ENCODE measurements at places on chromosomes 3 and 15.

GRCh38 chr15:45678459-45679178, 43.8 kb downstream of the SQOR start:
- no peak for DNase-seq

- no peak for DNase-seq
Observed at GRCh38 chr3:76554707-76555106, 485.2 kb upstream of the ROBO2 start.

GRCh38 chr15:85584872-85585271, 204.5 kb downstream of the AKAP13 start:
- no peak for DNase-seq

GRCh38 chr3:123632161-123632655, 47.4 kb upstream of the HACD2 start:
- DNase-seq, result no peak

- no peak for DNase-seq
Observed at GRCh38 chr3:192332386-192333291, 394.7 kb downstream of the FGF12 start.

DNA sequence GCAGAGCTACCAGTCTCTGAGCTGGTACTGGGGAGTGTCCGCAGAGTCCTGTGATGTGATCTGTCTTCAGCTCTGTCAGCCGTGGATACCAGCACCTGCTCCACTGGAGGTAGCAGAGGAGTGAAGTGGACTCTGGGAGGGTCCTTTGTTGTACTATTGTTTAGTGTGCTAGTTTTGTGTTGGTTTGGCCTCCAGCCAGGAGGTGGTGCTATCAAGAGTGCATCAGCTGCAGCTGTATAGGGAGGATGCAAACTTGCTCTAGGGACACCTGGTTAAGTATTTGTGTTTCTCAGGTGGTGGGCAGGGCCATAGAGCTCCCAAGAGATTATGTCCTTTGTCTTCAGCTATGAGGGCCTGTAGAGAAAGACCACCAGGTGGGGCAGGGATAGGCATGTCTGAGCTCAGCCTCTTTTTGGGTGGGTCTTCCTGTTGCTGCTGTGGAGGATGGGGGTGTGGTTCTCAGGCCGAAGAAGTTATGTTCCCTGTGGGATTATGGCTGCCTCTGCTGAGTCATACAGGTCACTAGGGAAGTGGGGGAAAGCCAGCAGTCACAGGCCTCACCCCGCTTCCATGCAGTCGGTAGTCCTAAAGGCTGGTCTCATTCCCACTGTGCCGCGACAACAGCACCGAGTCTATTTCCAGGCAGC, 443.2 kb upstream of the TBL1XR1 start:
- no peak for DNase-seq

DNA sequence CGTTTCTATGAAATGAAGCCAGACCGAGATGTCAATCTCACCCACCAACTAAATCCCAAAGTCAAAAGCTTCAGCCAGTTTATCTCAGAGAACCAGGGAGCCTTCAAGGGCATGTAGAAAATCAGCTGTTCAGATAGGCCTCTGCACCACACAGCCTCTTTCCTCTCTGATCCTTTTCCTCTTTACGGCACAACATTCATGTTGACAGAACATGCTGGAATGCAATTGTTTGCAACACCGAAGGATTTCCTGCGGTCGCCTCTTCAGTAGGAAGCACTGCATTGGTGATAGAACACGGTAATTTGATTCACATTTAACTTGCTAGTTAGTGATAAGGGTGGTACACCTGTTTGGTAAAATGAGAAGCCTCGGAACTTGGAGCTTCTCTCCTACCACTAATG, 41.9 kb upstream of the TRA2B start:
- no peak for DNase-seq

DNA sequence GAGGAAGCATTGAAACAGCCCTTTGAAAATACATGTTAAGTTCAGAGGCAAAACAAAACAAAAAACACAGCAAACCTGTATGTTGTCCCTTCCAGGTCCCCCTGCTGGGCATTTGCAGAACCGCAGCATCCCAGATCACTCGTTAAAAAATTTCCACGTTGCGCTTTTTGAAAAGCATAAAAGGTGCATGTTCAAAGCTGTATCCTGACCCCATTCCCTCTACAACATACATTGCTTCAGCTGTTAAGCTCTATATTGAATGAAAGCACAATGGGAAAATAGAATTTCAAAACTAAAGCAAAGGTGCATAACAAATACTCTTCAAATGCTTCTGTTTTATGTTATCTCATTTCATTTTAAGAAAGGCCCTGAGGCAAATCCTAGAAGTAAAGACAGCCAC, 328.3 kb downstream of the THSD4 start:
- DNase-seq, result no peak

DNA sequence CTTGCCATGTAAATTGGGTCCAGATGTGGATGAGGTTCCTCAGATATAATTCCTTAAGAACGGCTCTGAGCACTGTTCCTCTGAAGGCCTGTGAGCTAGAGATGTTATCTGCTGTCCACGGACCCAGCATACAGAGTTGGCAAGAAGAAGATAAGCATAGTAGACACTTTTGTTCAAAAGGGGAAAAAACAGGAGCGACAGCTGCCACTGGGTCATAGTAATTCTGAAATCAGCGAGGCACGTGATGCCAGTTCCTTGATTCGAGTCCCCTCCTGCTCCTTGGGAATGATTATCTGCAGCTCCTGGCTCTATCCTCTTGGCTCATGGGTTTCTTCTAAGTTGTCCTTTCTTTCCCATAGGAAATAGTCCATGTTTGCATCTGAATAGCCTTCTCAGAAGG, 2.5 kb upstream of the RAB7A start:
- no peak for DNase-seq

- no peak for DNase-seq
Observed at GRCh38 chr3:124599147-124599765, 131.0 kb upstream of the UMPS start.

GRCh38 chr15:77901921-77902750, 175.4 kb downstream of the TBC1D2B start:
- DNase-seq, result no peak

GRCh38 chr15:39642011-39642640, 61.2 kb downstream of the THBS1 start:
- DNase-seq, result no peak

DNA sequence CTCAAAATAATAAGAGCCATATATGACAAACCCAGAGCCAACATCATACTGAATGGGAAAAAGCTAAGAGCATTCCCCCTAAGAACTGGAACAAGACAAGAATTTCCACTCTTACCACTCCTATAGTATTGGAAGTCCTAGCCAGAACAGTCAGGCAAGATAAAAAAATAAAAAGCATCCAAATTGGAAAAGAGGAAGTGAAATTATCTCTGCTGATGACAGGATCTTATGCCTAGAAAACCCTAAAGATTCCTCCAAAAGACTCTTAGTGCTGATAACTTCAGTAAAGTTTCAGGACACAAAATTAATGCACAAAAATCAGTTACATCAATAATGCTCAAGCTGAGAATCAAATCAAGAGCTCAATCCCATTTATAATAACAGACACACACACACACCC, 45.9 kb upstream of the SLC2A2 start:
- no peak for DNase-seq

DNA sequence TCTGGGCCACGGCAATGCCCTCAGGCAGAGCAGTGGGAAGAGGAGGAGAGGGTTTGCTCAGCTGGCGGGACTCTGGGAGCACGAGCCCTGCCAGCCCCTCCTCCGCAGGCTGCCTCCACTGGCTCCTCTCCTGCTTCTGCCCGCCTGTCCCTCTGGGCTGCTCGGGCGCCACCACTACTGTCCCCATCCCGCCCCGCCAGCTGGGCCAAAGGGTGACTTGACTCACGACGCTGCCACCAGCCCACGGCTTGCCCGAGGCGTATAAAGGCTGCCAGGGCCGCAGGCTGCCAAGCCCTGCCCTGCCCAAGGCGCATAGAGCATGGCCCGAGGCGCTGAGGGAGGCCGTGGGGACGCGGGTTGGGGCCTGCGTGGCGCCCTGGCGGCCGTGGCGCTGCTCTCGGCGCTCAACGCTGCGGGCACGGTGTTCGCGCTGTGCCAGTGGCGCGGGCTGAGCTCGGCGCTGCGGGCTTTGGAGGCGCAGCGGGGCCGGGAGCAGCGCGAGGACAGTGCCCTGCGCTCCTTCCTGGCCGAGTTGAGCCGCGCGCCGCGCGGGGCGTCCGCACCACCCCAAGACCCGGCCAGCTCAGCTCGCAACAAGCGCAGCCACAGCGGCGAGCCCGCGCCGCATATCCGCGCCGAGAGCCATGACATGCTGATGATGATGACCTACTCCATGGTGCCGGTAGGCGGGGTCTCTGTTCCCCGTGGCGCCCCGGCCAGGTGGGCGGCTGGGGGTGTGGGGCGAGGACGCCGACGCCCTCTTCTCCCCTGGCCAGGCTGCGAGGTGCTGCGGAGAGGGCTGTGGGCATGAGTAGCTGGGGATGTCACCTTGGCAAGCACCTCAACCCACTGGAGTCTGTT, at the start of gene GLDN:
GLDN (plus strand) TSS at position 290 of the 861 bp plus-strand sequence; CDS start at position 320, 30 bp downstream.
- no peak for DNase-seq

DNA sequence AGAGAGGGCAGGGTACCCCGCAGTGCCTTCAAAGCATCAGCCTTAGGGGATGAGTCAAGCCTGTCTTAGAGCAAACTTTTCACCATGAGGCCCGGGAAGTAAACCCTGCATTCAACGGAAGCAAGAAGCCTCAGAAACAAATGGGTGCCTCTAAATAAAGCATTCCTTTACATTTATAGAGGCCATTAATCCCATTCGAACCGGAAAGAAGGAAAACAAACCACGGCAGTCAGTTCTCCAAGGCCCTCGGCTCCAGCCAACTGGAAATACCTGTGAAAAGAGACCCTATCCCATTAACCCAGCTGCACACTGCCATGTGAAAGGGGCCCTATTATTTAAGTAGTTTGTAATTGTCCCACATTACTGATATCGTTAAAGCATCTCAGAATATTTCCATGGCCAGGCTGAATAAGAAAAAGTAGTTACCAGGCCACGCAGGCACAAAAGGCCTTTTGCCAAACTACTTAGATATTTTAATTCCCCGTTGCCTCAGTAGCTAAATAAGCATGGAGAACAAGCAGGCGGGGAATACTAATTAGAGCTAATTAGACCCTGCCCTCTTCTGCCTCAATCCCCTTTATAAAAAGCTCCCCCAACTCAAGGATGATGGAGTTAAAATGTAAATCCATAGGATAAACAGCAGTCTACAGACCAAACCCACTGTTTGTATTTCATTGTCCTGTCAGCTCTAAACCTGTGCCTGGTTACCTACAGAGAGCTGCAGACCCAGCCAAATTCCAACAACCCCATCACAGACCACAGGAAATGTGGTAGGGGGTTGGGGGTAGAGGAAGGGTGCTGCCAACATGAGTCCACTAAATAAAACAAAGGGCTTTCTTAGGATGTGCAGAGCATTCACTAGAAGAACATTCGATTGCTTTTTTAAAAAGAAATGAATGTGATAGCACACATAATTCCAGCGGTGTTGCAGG, 4.1 kb downstream of the ITGB5 start:
- no peak for DNase-seq

Measured in activated effector memory CD4-positive, alpha-beta T cell treated with Interleukin-2 at 50 U/mL for 16 hours (primary cell).